ENCODE measurements at places on chromosomes 3 and 15.

GRCh38 chr3:194801461-194802432 lies 116.1 kb downstream of the FAM43A start:
- DNase-seq: no peak

- DNase-seq: no peak
Measured at GRCh38 chr3:64141476-64141875, 83.8 kb downstream of the PRICKLE2 start.

DNA sequence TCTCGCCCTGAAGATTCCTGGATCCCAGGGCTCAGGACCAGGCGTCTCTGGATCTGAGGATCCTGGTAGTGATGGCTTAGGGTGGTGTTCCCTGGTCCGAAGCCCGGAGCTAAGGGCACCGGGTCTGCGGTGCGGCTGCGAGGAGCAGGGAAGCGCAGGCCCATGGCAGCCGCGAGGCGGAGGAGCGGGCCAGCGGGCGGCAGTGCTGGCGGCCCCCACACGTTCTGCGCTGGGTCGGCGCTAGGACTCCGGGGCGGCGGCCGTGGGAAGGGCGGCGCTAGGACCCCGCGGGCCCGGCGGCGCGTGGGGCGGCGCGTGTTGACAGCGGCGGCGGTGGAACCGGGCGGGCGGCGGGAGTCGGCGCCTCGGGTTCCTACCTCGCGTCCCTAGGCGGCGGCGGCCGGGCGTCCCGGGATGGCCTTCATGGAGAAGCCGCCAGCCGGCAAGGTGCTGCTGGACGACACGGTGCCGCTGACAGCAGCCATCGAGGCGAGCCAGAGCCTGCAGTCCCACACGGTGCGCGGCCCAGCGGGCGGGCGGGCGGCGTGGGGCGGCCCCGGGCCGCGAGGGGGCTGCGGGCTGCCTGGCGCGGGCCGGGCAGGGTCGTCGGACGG lies at the start of gene PXK:
Gene PXK (plus strand): TSS at position 318 of the 614 bp plus-strand sequence. CDS start 97 bp downstream, at position 415.
- peak; percentile 56 for DNase-seq

GRCh38 chr15:40937762-40938535 lies 8.8 kb downstream of the DLL4 start:
- no peak for DNase-seq

DNA sequence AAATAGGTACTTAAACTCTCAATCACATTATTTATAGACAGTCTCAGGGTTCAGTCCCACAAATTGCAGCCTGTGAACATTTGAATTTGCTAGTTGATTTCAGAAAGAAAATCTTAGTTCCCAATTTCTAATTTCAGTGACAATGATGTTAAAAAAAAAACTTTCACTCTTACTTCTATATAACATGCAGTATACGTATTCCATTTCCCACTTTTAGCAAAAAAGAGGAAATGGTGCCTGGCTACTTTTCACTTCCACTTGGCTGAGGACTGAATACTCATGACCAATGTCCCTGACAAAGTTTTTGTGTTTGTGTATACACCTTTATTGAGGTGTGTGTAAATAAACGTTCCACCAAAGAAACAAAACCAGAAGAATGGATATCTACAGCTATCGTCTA lies 32.1 kb upstream of the XCR1 start:
- no peak for DNase-seq

DNA sequence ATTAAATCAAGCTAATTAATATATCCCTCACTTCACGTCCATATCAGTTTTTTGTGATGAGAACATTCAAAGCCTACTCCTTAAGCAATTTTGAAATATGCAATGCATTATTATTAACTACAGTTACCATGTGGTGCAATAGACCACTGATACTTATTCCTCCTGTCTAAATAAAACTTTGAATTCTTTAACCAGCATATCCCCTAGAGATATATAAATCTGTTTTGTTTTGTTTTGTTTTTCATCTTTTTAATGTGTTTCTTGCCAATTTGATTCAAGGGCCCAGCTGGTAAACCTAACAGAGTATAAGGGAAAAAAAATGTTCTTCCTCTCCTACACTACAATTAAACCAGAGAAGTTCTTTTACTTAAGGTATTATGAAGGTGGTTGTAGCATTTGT lies 524.2 kb downstream of the NAALADL2 start:
- no peak for DNase-seq

DNA sequence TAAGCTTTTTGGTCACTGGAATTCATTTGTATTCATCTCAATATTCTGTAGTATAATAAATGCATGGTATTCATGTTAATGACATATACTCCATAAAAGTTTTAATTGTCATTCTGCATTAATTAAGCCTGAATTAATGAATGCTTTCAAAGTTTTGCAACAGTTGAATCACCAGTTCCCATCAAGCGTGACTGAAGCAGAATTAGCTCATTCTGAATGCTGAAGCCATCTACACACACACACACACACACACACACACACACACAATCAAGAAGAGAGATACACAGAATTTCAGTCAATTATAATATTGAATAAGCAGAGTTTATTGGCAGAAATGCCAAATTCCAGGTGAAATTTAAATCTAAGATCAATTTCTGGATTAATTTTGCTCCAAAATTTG lies 252.1 kb upstream of the KCNMB2 start:
- DNase-seq: no peak

- DNase-seq: no peak
Measured at GRCh38 chr3:144036498-144036897, 64.9 kb downstream of the DIPK2A start.

GRCh38 chr3:100761211-100761942 lies 52.1 kb downstream of the TFG start:
- no peak for DNase-seq

- DNase-seq: no peak
Measured at GRCh38 chr3:144760831-144761230, 789.2 kb downstream of the DIPK2A start.

DNA sequence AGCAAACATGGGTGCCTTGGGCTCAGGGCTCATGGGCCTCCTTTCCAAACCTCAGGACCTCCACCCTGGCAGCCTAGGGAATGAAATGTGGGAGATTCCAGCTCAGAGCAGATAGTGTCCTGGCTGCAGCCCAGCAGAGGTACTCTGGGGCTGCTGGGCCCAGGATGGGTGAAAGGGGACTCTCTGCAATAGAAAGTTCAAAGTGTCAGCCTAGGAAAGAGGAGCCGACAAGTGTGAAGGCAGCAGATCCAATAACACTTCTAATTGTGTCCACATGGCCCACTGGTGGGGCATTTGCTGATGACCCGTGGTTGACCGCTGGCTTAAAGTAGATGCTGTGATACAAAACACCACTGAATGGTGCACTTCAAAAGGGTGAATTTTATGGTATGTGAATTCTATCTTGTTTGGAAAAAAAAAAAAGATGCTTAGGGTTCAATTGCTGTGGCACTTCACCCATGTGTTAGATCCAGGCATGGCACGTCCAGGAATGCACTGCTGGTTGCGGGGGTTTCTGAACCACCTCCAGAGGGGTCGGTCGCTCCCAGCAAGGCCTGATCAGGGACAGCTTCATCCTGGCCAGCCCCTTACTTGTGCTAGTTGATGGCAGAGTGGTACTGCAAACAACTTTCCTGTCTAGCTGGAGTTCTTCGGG lies 20.9 kb downstream of the AMOTL2 start:
- no peak for DNase-seq

DNA sequence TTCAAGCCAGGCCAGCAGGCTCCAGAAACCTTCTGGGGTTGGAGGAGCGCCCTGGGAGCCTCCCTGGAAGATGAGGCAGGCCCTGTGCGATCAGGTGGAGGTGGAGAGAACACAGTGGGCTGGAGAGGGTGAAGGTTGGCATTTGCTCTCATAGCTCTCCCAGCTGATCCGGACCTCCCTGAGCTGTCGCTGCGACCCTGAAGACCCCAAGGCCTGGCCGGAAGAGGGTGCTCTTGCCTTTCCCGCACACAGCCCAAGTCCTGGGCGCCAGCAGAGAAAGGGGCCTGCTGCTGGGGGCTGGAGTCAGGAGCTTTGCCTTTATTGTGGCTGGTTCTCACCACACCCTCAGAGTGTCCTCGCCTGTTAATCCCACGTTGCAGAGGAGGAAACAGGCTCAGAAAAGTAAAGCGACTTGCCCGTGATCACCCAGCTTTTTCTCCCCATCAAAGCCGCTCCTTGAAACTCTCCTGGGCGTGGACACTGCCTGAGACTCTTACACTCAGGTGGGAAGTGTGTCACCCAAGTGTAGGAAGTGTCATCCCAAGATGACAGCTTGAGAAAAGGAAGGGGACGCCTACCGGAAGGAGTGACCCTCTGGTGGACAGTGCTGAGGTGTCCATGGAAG lies 8.6 kb upstream of the RPL29 start:
- no peak for DNase-seq

DNA sequence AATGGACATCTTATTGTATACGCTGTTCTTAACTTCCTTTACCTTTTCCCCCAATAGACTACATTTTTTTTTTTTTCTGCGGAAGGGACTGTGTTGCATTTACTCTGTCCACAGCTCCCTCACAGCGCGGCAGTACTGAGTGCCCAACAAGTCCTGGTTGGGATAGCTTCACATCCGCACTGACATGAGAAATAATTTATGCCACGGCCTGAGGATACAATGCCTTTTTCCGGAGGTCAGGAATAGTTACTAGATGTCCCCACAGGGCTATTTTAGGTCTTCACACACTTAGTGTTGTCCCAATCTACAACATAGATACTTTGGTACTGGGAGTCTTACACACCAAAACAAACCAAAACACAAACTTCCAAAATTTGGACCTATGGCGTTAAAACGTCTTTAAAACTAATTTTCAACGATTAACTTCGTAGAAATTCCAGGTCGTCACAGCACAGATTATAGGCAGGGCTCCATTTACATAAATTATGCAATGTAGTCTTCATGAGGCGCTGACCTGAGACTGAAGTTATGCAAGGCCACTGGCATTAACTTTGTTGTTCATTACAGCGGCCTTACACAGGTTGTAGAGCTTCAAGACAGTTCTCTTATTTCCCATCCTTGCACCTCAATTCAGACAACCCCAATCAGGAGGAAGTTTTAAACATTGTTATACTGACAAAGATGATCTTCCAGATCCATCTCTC lies 989 bp upstream of the PPIB start:
- no peak for DNase-seq

- DNase-seq: no peak
Measured at GRCh38 chr3:122322095-122323075, 2.7 kb upstream of the CSTA start.

DNA sequence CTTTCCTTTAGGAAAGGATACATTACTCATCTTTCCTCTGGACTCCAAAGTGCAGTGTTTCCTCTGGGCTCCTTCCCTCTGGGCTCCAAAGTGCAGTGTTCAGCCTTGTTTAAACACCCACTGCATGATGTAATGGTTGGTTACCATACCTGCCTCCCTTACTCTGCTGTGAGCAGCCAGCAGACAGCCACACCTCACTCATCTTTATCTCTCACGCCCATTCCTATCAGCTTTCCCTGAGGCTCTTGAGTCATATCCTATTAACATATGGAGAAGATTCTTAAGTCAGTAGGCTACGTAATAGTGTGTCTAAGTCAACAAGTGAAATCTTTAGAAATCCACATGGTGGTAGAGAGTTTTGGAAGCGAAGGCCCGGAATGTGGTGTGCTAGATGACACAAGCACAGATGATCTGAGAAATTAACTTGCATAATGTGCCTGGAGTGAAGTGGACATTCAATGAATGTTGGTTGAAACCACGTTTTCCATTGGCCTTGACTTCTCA lies 97.2 kb upstream of the CTNNB1 start:
- DNase-seq: no peak

Measured in left renal pelvis (tissue), 4 donors.